M059J (cell line): ENCODE measurements at places on chromosomes 5 and 9. TPM values are rescaled to one million over a fixed set of nuclear protein-coding genes. Genes with fewer than 3 reads are reported as not detected.

The TAS2R1 gene
- total RNA-seq = not detected in 2 replicates

The NR5A1 gene
- total RNA-seq = 0.02 TPM in 1 of 2 replicates, not detected in the other

The FAM151B gene
- 1.6 TPM in 1 of 2 replicates, not detected in the other for total RNA-seq

The SLC22A4 gene
- total RNA-seq = 6.3 and 7.5 TPM in 2 replicates

The PTGDS gene
- not detected in 2 replicates for total RNA-seq

The IFNA21 gene
- not detected in 2 replicates for total RNA-seq

The PCDHB13 gene
- 0.39 and 0.42 TPM in 2 replicates for total RNA-seq

The TRIM36 gene
- total RNA-seq = 1.6 and 3.6 TPM in 2 replicates

The DPYSL3 gene
- total RNA-seq = 70.7 and 88.2 TPM in 2 replicates

The UBAC1 gene
- total RNA-seq = 49.6 and 54.6 TPM in 2 replicates

The PDCD1LG2 gene
- total RNA-seq = 20.7 and 28.1 TPM in 2 replicates

The KYAT1 gene
- total RNA-seq = 12.7 and 15.9 TPM in 2 replicates

The GPR150 gene
- total RNA-seq = 0.34 and 2.4 TPM in 2 replicates

The CXCL14 gene
- total RNA-seq = 0.62 TPM in 1 of 2 replicates, not detected in the other

The LURAP1L gene
- total RNA-seq = 1.2 and 3.2 TPM in 2 replicates
